ENCODE measurements at places on chromosomes 1 and 21. TPM values are rescaled to one million over a fixed set of nuclear protein-coding genes. Genes with fewer than 3 reads are reported as not detected.

The C1orf87 gene
- not detected for total RNA-seq

The CDC42 gene
- total RNA-seq: 188 TPM

The PRAMEF2 gene
- not detected for total RNA-seq

The SPRR1B gene
- total RNA-seq: not detected

The LCE3D gene
- not detected for total RNA-seq

The CHRNB2 gene
- total RNA-seq: 3.5 TPM

The JAM2 gene
- 5.2 TPM for total RNA-seq

The SH2D5 gene
- 1.1 TPM for total RNA-seq

The ASB17 gene
- not detected for total RNA-seq

The SMCP gene
- not detected for total RNA-seq

The CD52 gene
- total RNA-seq: not detected

The CADM3 gene
- not detected for total RNA-seq

The PSMA5 gene
- total RNA-seq: 201 TPM

The LCE2B gene
- not detected for total RNA-seq

The FYB2 gene
- 0.47 TPM for total RNA-seq

The SV2A gene
- 35.4 TPM for total RNA-seq

The CAPN8 gene
- not detected for total RNA-seq

The C1orf50 gene
- total RNA-seq: 13.1 TPM

The CD101 gene
- 1.7 TPM for total RNA-seq

The LCE1E gene
- total RNA-seq: not detected

The BRDT gene
- not detected for total RNA-seq

The UMODL1 gene
- total RNA-seq: not detected

The PDE9A gene
- 19.2 TPM for total RNA-seq

The FTCD gene
- 5.4 TPM for total RNA-seq
